Lung microvascular endothelial cell (primary cell): ENCODE measurements at places on chromosomes 6 and 20. TPM values are rescaled to one million over a fixed set of nuclear protein-coding genes. Genes with fewer than 3 reads are reported as not detected.

DNA sequence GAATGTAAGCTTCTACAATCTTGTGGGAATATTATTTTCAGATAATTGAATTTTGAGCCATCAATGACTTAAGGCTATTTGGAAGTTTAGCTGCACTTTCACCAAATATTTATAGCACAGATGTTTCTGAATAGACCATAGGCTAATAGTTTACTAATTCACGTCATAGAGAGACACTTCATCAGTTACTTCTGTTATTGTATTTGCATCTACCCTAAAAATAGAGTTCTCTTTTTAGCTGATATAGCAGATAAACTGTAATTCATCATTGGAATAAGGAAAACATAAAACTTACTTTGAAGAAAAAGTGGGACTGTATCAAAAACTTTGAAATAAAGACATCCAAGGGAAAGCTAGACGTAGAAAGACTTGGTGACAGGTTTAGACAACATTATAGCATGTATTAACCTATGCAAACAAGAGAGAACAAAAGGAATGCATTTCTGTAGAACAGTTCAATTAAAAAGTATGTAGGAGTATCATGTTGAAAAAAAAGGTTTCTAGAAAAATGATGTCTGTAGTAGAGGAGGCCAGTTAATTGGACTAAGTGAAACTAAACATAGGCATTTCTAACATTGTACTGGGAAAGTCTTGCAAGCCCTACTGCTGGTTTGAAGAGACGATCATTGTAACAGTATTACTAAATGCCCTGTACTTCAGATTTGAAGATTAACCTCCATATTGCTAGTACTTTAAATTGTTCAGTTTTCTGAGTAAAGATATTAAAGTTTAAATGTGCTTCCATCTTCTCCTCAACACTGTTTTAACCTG is 123.3 kb downstream of the ZFAND3 start:
- no peak for DNase-seq

Gene PAQR8
- 7.8 and 12.3 TPM in 2 replicates for total RNA-seq

- DNase-seq, result no peak
Measured at GRCh38 chr20:10536531-10536930, 101.4 kb downstream of the SLX4IP start.

DNA sequence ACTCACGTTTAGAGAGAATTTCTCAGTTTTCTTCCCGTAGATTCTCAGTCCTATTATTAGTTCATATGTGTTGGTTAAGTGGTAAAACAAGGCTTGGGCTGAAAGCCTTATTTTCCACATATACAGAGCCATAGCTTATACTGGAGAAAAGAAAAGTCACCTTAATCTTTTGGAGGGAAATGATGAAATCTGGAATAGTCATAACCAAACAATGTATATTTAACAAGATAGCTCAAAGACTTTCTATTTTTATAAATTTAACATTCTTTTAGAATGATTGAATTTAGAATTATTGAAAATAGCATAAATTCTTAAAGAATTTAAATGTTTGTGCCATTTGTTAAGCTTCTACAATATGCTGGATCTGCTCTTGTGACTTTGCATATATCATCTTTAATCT is 85.8 kb downstream of the CDKAL1 start:
- no peak for DNase-seq

GRCh38 chr20:48603116-48603818 is 224.5 kb downstream of the PREX1 start:
- no peak for DNase-seq

DNA sequence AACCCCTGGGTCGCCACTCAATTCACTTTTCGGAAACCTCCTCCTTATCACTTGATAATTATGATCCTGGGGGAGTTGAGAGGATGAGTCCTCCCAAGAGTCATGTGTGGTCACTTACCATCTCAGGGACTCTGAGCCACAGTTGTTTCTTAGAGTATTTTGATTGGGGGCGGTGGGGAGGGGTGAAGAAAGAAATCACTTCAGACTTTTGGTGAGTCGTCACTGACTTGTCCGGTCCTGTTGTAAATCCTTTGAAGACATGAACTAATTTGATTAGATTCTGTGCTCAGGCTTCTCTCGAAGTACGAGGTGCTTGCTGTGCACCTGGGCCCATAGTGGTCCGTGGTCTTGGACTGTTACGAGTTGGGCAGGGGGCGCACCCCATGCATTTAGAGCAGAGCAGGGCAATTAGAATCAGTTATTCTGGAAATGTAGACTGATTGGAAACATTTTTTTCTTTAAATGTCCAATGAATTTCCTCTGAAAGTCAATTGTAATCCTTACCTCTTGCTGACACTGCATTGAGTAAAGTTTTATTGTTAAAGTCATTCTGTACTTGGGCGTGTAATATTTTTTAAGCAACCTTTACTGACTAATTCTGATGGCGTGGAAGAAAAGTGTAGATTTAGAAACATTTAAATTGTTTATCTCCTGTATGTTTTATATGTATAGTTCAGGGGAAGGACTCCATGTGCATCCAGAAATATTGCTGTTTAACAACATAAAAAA is 173.4 kb downstream of the SLC16A10 start:
- DNase-seq, result no peak

- no peak for DNase-seq
Measured at GRCh38 chr20:62050166-62051120, 15.2 kb downstream of the TAF4 start.

Gene SLC4A11
- 5.2 and 23.8 TPM in 2 replicates for total RNA-seq

GRCh38 chr6:31128093-31128676 is 7.9 kb upstream of the CDSN start:
- peak; percentile 53 for DNase-seq
